CD4-positive, alpha-beta T cell (primary cell): ENCODE measurements at places on chromosomes 2 and 18. TPM values are rescaled to one million over a fixed set of nuclear protein-coding genes. Genes with fewer than 3 reads are reported as not detected.

DNA sequence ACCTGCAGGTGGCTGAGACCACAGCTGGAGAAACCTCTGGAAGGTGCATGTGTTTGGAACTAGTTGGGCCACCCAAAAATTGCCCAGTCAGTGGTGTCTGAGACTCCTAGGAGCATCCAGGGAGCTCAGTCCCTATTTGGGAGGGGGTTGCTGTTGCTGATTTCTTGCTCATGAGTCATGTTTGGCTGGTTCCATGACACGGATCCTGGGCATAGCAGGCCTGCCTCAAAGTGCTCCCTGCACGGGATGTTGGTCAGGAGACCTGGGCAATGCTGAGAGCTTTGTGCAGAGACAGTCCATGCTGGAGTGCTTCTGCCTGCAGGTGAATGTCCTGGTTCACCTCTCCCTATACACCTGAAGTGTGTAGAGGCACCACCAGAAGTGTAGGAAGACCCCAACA is 194.2 kb downstream of the GLI2 start:
- DNase-seq, result no peak
- no peaks in the 10 kb centered on the region for H3K36me3 ChIP-seq
- H3K27me3 ChIP-seq, result no peaks in the 10 kb centered on the region
- no peaks in the 10 kb centered on the region for H3K4me1 ChIP-seq

GRCh38 chr18:49898421-49898820 is 85.1 kb upstream of the ACAA2 start:
- no peaks in the 10 kb centered on the region for H3K4me1 ChIP-seq
- no peak overlapping the region for H3K27ac ChIP-seq
- no peaks in the 10 kb centered on the region for H3K36me3 ChIP-seq

DNA sequence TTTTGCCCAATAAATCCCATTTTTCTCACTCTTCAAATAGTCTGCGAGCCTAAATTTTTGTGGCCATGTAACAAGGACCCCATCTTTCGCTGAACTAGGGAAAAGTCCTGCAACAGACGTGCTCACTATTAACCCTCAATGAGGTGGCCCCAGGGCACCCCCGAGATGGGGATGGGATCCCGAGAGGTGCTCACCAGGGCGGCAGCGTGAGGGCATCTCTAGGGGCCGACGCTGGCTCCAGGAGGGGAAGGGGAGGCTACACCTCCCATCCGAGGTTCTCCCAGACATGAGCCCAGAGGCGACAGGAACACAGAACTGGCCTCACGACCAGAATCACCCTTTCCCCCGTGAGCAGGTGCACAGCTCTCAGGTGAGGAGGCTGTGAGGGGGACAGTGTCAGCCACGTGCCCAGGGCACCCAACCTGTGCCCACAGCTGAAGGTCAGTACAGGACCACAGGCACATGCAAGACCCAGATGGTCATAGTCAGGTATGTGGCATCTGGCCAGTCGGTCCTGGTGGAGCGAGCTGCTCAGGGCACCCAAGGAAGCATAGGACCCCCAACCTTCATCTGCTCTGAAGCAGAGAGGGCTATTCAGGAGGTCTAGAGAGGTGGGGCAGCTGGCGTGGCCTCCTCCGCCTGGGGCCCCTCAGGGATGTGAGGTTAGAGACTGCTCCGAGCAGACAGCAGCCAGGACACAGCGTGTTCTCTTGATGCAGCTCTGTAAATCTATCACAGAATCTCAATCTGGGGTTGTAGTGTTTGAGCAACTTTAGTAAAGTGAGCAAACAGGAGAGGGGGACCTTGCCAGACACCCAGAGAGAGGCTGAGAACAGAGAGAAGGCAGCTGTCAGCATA is 62.8 kb downstream of the PXDN start:
- DNase-seq, result no peak
- no peaks in the 10 kb centered on the region for H3K4me1 ChIP-seq
- H3K27me3 ChIP-seq, result no peaks in the 10 kb centered on the region
- H3K36me3 ChIP-seq, result no peaks in the 10 kb centered on the region
- H3K27ac ChIP-seq, result no peak overlapping the region
- no peak overlapping the region for H3K4me3 ChIP-seq

- H3K27me3 ChIP-seq, result no peaks in the 10 kb centered on the region
- H3K4me1 ChIP-seq, result no peaks in the 10 kb centered on the region
- H3K4me3 ChIP-seq, result no peak overlapping the region
- H3K36me3 ChIP-seq, result no peaks in the 10 kb centered on the region
Measured at GRCh38 chr2:3642521-3643215, 15.3 kb upstream of the ALLC start.

GRCh38 chr2:239496700-239497099 is 95.9 kb upstream of the HDAC4 start:
- no peak overlapping the region for H3K4me3 ChIP-seq
- H3K4me1 ChIP-seq, result no peaks in the 10 kb centered on the region
- no peaks in the 10 kb centered on the region for H3K36me3 ChIP-seq
- no peaks in the 10 kb centered on the region for H3K27me3 ChIP-seq

The QPCT gene
- total RNA-seq, result 0.71 TPM

GRCh38 chr2:227515742-227516141 is 43.8 kb downstream of the AGFG1 start:
- no peaks in the 10 kb centered on the region for H3K27me3 ChIP-seq
- DNase-seq, result no peak
- H3K36me3 ChIP-seq, result no peaks in the 10 kb centered on the region
- H3K4me3 ChIP-seq, result no peak overlapping the region

DNA sequence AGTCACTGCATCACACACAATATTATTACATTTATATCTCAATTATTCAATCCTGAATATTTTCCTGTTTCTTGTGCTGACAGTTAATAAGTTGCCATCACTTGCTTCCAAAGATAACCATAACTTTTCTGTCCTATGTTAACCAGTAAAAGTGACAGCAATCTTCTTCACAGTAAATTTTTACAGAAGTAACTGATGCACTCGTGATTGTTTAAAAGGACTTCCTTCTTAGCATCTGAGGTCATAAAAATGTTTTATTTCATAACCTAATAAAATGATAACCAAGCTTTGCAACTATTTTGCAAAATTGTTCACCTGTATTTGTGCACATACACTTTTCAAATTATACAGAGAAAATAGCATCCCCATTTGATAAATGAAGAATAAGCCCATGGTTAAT is 20.6 kb upstream of the ANKRD62 start:
- no peaks in the 10 kb centered on the region for H3K4me1 ChIP-seq
- no peak overlapping the region for H3K4me3 ChIP-seq
- DNase-seq, result no peak
- H3K27me3 ChIP-seq, result peaks cover 3% of the 10 kb centered on the region
- no peak overlapping the region for H3K27ac ChIP-seq

GRCh38 chr2:241130316-241130715 is 19.0 kb downstream of the PASK start:
- peaks cover 39% of the 10 kb centered on the region for H3K4me1 ChIP-seq
- H3K4me3 ChIP-seq, result no peak overlapping the region
- H3K27ac ChIP-seq, result no peak overlapping the region
- DNase-seq, result no peak
- peaks cover 24% of the 10 kb centered on the region for H3K36me3 ChIP-seq

- no peaks in the 10 kb centered on the region for H3K4me1 ChIP-seq
- no peaks in the 10 kb centered on the region for H3K36me3 ChIP-seq
- no peak for DNase-seq
- no peaks in the 10 kb centered on the region for H3K27me3 ChIP-seq
Measured at GRCh38 chr2:194815475-194815874, 841.6 kb upstream of the SLC39A10 start.

GRCh38 chr2:112004253-112004645 is 50.8 kb upstream of the TMEM87B start:
- H3K36me3 ChIP-seq, result no peaks in the 10 kb centered on the region
- peak; percentile 60 for DNase-seq
- H3K27me3 ChIP-seq, result no peaks in the 10 kb centered on the region

The INHBB gene
- total RNA-seq, result not detected

DNA sequence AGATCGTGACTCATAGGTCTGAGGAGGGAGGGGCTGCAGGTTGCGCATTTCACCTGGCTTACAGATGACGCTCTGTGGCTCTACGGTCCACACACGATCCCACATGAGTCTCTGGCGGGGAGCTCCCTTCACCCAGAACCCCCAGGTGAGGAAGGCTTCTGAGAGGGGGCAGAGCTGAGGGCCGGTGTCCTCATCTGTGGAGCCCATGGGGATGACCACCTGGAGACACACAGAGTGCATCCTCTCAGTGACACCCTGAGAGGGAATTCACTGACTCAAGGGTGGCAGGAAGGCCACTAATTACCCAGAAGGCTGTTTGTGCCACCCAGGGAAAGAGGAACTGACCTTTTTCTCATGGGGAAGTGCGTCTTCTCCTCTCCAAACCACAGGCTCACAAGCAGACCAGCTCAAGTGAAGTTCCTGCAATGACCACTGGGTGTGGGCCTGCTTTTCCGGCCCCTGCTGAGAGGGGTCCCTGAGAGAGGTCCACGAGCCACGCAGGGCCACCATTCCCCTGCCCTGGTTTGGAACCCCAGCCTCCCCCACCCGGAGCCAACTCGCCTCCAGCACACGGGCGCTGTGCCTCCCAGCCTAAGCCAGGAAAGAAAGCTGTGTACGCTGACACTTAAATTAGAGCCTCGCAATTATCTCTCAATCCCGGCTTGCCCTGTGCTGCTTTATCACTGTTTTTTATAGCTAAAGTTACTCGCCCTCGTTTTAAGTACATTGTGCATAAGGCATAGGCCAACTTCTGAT is 114.1 kb downstream of the BCL11A start:
- DNase-seq, result peak; percentile 72
- no peaks in the 10 kb centered on the region for H3K4me1 ChIP-seq
- no peaks in the 10 kb centered on the region for H3K27me3 ChIP-seq
- H3K27ac ChIP-seq, result no peak overlapping the region
- no peaks in the 10 kb centered on the region for H3K36me3 ChIP-seq

The RAPGEF4 gene
- 0.69 TPM for total RNA-seq

The KIAA2012 gene
- not detected for total RNA-seq

- no peak for DNase-seq
- H3K27ac ChIP-seq, result no peak overlapping the region
- H3K4me1 ChIP-seq, result no peaks in the 10 kb centered on the region
- no peaks in the 10 kb centered on the region for H3K27me3 ChIP-seq
- H3K4me3 ChIP-seq, result no peak overlapping the region
Measured at GRCh38 chr2:50529600-50530218, 502.2 kb downstream of the NRXN1 start.

The CDC42EP3 gene
- 24.1 TPM for total RNA-seq

GRCh38 chr18:49862656-49863385 is 49.5 kb upstream of the ACAA2 start:
- no peak for DNase-seq
- H3K4me1 ChIP-seq, result peaks cover 9% of the 10 kb centered on the region
- H3K4me3 ChIP-seq, result no peak overlapping the region
- no peaks in the 10 kb centered on the region for H3K27me3 ChIP-seq
- no peak overlapping the region for H3K27ac ChIP-seq
- no peaks in the 10 kb centered on the region for H3K36me3 ChIP-seq

The LGALSL gene
- 0.31 TPM for total RNA-seq

GRCh38 chr2:71380665-71381064 is 49.1 kb downstream of the ZNF638 start:
- H3K36me3 ChIP-seq, result peaks cover 83% of the 10 kb centered on the region
- no peak overlapping the region for H3K4me3 ChIP-seq
- no peaks in the 10 kb centered on the region for H3K27me3 ChIP-seq
- no peak overlapping the region for H3K27ac ChIP-seq
- DNase-seq, result no peak

- peak overlapping the region; percentile 20 for H3K4me3 ChIP-seq
- H3K36me3 ChIP-seq, result no peaks in the 10 kb centered on the region
- peak; percentile 24 for DNase-seq
Measured at GRCh38 chr18:45670281-45670962, 53.6 kb upstream of the SLC14A1 start.

The FBXO15 gene
- total RNA-seq, result 1.0 TPM

DNA sequence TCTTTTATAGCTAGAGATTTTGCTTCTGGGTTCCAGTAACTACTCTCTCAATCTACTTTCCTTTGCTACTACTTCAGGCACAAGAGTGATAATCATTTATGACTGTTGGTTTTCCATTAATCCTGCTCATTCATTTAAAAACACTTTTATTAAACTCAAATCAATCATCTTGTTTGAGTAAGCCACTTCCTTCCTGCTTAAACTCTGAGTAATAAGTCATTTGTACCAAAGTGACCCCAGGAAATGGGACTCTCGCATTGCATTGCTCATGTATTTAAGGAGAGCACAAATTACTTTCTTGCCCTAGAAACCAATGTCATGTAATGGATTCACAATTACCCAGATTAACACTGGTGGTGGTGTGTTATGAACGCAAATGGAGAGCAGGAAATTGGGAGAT is 270.7 kb upstream of the HNMT start:
- no peak overlapping the region for H3K4me3 ChIP-seq
- H3K27me3 ChIP-seq, result no peaks in the 10 kb centered on the region
- no peak overlapping the region for H3K27ac ChIP-seq
- no peaks in the 10 kb centered on the region for H3K36me3 ChIP-seq

The CHAC2 gene
- total RNA-seq, result 0.85 TPM

- H3K27me3 ChIP-seq, result no peaks in the 10 kb centered on the region
- DNase-seq, result no peak
- no peaks in the 10 kb centered on the region for H3K4me1 ChIP-seq
- H3K36me3 ChIP-seq, result no peaks in the 10 kb centered on the region
- H3K4me3 ChIP-seq, result no peak overlapping the region
- no peak overlapping the region for H3K27ac ChIP-seq
Measured at GRCh38 chr2:29525921-29526320, 395.5 kb downstream of the ALK start.

The UGT1A4 gene
- total RNA-seq, result not detected

DNA sequence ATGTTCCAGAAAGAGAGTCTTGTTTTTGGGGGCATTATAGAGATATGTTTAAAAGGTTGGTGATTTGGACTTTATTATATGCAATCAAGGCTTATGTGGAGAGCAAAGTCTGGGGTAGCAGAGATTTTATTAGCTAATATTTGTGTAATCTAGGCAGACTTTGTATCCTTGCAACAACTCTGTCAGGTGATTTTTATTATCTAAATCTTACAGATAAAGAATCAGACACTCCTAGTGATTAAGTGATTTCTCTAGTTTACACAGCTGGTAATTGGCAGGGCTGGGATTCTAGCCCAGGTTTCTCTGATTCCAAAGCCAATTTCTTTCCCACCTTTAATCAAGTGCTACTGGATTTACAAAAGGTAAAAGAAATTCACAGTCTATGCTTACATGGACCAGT is 33.3 kb upstream of the NCK2 start:
- no peaks in the 10 kb centered on the region for H3K4me1 ChIP-seq
- no peak for DNase-seq
- H3K4me3 ChIP-seq, result no peak overlapping the region
- H3K36me3 ChIP-seq, result no peaks in the 10 kb centered on the region

The TOGARAM2 gene
- total RNA-seq, result 2.3 TPM

DNA sequence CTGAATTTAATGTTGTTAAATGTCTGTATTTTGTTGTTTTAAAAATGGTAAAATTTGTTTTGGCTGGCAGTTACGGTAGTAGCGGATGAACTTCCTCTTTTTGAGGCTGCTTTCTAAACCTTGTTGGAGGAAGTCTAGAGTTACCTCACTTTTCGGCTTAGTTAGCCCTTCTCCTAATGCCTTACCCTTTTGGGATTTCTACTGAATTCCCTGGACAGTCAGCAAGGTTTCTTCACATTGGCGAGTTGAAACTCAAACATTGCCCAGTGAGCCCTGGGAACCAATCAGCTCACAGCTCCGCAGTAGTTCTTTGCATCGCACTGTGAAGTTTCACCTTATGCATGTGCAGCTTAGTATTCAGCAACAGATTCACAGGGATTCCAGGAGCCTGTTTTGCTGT is 55.2 kb downstream of the TMEM247 start:
- DNase-seq, result no peak
- no peaks in the 10 kb centered on the region for H3K36me3 ChIP-seq
- H3K4me1 ChIP-seq, result peaks cover 34% of the 10 kb centered on the region
- no peaks in the 10 kb centered on the region for H3K27me3 ChIP-seq
- peak overlapping the region; percentile 44 for H3K27ac ChIP-seq

GRCh38 chr2:217467331-217467730 is 535.5 kb downstream of the TNS1 start:
- DNase-seq, result no peak
- H3K36me3 ChIP-seq, result no peaks in the 10 kb centered on the region
- no peak overlapping the region for H3K4me3 ChIP-seq
- no peak overlapping the region for H3K27ac ChIP-seq
- H3K27me3 ChIP-seq, result no peaks in the 10 kb centered on the region
